CD4-positive, alpha-beta T cell treated with Interleukin-17A for 1 hour (primary cell): ENCODE measurements at places on chromosomes 16 and 17.

DNA sequence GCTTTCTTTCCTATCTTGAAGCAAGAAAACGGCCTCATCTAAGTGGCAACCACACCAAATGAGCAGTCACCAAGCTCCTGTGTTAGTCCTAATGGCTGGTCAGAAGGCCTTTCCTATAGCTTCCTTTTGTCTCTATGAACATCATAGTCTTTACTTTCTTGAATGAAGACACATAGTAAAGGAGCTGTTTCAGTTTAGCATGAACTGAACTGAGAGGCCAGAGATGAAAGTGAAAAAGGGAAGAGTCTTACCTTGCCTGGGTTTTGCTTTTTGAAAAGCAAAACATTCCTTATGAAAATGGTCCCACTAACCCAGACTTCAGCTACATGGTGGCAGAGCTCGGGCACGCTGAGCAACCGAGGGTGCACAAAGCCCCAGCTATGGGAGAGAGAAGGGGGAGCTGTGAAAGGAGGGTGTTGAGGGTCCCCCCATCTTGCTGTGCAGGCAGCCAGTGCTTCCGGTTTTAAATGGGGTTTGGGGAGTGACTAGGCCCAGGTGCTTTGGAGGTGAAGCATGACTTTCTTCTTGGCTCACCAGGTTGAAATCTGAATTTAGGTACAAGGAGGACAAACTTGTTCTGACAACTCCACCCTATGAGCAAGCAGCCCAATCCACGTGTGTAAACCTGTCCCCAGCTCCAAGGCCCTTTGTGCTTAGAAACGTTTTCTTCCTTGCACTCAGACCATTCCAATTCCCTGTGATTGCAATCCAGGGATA is 9.1 kb upstream of the PSMC3IP start:
- no peak for DNase-seq

DNA sequence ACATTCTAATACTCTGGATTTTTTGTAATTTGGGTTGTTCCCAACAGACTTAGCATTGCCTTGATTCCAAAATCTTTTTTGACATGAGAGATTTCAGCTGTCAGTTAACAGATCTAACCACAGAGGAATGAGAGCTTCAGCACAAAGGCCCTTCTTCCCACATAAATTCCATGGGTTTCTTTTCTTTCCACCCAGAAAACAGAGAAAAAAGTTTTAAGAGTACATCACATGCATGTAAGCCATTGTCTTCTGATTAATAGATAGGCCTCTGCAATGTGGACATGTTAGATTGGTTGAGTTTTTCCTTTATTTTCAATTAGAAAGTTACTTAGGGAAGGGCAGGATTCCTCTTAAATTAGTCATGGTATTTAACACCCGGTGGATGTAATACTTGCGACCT is 939 bp downstream of the MYH8 start:
- DNase-seq: no peak

GRCh38 chr17:49214676-49215360 is 4.3 kb downstream of the ABI3 start:
- no peak for DNase-seq

- peak; percentile 77 for DNase-seq
Measured at GRCh38 chr16:66474750-66475199, 47.7 kb downstream of the BEAN1 start.

GRCh38 chr17:62398891-62399290 is 18.5 kb downstream of the EFCAB3 start:
- DNase-seq: no peak

GRCh38 chr17:60902399-60902798 is 224.7 kb downstream of the BCAS3 start:
- DNase-seq: no peak

- no peak for DNase-seq
Measured at GRCh38 chr17:49351572-49352140, 10.4 kb downstream of the ZNF652 start.

DNA sequence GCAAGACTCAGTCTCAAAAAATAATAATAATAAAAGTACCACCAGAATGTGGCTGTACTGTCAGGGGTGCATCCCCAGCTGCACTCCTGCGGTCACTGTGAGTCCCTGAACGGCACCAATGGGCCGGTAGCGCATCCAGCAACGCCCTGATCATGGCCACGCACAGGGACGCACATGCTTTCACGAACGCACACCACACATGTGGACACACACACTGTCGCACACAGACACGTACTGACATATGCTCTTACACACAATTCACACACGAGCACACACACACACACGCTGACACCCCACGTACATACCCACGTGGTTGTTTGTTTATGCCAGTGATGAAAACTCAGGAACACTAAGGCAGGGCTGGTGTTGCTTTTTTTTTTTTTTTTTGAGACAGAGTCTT is 21.8 kb downstream of the DOC2B start:
- DNase-seq: no peak
